Stimulated activated CD8-positive, alpha-beta memory T cell treated with anti-CD3 and anti-CD28 coated beads, Interleukin-2, amount 100 ng/mL, for 48 hours (primary cell): ENCODE measurements at places on chromosomes 5 and 9.

GRCh38 chr5:40390281-40391149 lies 289.2 kb upstream of the PTGER4 start:
- DNase-seq: no peak

- no peak for DNase-seq
Observed at GRCh38 chr5:72280581-72281069, 39.4 kb downstream of the MRPS27 start.

- no peak for DNase-seq
Observed at GRCh38 chr9:88216126-88216995, 78.1 kb upstream of the SPATA31C2 start.

GRCh38 chr5:172078726-172079345 lies 72.4 kb upstream of the FBXW11 start:
- DNase-seq: no peak

- no peak for DNase-seq
Observed at GRCh38 chr5:130077007-130077406, 172.7 kb downstream of the CHSY3 start.

DNA sequence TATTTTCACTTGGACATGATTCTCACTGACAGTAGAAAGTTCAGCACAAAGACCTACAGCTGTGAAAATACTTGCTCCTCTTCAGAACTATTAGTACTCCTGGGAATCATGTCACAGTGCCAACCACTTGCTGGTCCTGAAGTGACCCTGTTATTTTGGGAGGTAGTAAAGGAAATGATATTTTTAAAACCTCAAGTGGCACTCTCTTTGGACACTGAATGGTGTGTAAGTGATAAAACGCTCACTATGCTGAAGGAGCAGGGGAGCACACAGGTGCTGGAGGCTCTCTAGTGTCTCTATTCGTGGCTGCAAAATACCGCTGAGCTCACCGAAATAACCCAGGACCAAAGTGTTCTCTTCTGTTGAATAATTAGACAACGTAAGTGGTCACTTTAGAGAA lies 76.9 kb upstream of the SPATA31D4 start:
- no peak for DNase-seq
